ENCODE measurements at places on chromosomes 3 and 15.

DNA sequence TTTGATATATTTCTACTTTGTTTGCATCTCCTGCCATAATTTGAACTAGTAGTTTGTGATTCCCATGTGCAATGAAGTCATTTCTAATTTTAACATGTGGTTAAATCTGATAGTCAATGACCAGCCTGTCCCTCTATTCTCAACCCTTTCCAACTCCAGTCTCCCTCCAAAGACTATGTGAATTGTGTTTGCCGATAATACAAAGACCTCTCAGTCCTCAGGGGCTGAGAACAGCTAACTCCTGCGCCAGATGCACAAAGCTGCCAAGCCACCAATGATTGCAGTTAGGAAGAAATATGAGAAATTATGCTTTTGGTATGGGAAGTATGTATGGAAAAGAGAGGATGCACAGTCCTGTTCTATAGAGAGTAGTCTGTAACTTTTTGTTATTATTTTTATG lies 54.0 kb downstream of the KCNH8 start:
- no peak for DNase-seq

GRCh38 chr3:69113536-69113935 lies 8.9 kb downstream of the LMOD3 start:
- DNase-seq: peak; percentile 28

DNA sequence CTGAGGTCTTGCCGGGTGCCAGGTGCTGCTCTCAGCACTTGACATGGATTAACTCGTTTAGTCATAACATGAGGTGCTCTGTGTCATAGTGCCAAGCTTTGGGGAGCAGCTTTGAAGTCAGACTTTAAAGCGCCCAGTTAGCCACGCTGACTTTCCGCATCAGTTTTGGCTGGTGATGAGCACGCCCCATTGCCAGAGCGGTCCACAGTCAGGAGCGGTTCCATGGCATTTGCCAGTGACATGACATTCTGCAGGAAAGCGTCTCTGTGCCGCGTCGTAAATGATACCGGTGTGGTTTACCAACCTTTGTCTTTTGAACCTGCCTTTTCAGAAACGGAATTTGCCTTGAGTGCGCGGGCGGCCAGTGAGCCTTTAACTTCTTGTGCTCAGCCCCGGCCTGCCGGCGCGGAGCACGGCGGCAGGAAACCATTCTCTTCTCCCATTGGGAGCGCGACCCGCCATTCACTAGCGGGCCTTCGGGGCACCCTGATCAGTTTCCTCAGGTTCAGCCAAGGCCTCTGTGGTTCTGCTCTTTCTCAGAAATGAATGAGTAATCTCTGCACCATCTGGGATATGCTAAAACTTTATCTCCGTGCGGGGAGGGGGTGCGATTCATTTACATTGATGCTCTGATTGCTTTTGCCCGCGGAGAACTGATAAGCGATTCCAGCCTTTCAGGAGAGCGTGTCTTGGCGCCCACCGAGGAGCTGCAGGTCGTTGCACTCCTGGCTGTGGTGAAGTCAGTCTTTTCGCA lies 1.7 kb upstream of the SLC2A2 start:
- DNase-seq: peak; percentile 86

- DNase-seq: no peak
Measured at GRCh38 chr3:134885877-134886621, 91.0 kb downstream of the EPHB1 start.

DNA sequence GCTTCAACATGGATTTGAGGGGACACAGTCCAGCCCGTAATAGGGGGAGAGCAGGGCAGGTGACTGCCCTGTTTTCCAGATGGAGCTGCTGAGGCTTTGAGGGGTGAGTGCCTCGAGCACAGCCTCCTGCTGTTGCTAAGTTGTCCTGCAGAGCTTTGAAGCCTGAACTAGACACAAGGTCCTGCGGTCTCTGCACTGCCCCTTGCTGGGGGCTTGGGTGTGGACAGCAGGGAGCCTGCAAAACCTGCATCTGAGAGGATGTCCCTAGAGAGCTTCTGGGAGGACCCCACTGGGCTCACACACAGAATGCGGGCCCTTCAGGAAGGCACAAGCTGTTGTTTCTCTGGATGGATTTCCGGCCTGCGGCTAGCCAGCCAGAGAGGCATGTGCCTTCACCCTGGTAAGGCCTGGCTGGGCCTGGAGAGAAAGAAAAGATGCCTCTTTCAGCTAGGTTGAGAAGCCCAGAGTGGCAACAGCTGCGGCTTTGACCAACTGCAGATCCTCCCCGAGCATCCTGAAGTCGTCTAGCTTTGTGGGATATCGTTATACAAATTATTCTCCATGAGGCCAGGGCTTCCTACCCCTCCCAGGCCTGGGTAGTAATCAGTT lies 226.2 kb downstream of the SLCO3A1 start:
- DNase-seq: no peak

GRCh38 chr3:56086355-56086754 lies 381.9 kb downstream of the ERC2 start:
- peak; percentile 36 for DNase-seq

DNA sequence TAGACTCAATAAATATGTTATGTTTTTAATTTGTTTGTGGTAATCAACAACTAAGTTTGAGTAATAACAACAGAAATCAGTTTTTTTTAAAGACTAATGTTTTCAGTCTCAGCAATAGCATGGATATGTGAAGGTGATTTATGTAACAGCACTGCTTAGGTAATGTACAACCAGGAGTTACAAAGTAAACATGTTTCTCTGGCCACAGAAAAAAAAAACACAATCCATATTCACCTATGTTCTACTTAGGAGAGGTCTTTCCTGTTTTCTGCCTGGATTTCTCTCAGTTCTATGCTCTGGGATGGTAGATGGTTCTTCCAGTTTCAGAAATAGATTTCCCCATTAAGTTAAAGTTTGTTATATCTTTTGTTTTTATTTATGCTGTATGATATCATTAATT lies 579.4 kb downstream of the SI start:
- DNase-seq: no peak

DNA sequence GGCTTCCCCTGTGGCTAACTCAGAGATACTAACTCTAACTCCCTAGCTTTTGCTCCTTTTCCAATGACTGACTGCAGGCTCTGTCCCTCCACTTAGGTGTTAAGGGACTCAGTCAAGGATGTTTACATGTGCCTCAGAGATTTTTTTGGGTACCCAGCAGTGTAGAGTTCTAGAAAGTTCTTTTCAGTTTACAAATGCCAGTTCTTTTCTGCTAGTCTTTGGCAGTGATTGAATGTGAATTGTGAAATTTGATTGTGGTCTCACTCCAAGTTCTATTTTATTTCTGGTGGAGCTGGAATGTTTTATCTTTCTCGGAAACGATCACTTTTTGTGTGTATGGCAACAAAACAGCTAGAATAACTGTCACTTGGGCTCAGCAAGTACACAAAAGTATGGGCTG lies 60.6 kb downstream of the IL1RAP start:
- no peak for DNase-seq

DNA sequence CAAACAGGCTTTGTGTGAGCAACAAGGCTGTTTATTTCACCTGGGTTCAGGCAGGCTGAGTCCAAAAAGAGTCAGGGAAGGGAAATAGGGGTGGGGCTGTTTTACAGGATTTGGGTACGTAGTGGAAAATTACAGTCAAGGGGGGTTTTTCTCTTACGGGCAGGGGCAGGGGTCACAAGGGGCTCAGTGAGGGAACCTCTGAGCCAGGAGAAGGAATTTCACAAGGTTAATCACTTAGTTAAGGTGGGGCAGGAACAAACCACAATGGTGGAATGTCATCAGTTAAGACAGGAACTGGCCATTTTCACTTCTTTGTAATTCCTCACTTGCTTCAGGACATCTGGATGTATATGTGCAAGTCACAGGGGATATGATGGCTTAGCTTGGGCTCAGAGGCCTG lies 1592.8 kb upstream of the GBE1 start:
- no peak for DNase-seq

GRCh38 chr3:23594894-23595670 lies 210.7 kb upstream of the UBE2E1 start:
- peak; percentile 69 for DNase-seq

- DNase-seq: no peak
Measured at GRCh38 chr3:183210341-183210740, 42.7 kb upstream of the B3GNT5 start.

Measured in cardiac fibroblast (primary cell).